ENCODE measurements at places on chromosomes 2 and 18.

DNA sequence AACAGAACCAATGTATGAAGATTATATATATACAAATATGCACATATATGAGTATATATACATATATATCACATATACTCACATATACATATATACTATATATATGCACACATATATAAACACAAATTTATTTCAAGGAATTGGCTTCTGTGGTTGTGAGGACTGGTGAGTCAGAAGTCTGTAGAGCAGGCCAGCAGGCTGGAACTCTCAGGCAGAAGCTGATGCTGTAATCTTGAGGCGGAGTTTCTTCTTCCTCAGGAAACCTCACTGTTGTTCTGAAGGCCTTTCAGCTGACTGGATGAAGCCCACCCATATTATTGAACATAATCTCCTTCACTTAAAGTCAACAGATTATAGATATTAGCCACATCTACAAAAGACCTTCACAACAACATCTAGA, 143.9 kb upstream of the CREB1 start:
- no peak for DNase-seq

DNA sequence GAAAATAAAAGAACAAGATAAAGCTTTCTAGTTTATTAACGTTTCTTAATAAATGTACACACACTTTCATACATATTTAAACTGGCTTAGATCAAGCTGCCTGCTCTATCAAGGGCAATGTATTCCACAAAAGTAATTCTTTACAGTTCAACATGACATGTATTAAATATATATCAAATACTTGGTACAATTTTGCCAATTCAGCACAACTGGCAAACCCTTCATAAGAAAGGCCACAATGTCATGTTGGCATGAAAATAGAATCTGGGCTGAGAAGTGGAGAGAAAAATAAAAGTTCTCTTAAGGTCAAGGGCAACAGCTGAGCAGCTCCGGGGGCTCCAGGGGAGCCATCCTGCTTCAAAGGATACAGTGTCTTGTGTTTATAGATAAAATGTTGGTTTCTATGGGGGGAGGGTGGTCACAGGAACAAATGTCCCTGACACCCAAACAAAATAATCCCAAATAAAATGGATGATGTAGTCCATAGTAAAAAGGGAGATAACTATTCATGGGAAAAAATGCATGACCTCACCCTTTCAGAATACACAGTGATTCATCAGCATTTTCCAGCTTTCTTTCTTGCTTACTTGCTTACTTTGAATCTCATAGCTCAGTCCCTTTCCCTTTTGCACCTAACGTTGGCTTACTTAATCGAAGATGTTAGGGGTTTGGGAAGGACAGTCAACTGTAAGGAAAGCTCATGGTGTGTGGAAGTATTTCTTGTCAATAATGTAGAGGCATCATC, 494.9 kb downstream of the NYAP2 start:
- no peak for DNase-seq

DNA sequence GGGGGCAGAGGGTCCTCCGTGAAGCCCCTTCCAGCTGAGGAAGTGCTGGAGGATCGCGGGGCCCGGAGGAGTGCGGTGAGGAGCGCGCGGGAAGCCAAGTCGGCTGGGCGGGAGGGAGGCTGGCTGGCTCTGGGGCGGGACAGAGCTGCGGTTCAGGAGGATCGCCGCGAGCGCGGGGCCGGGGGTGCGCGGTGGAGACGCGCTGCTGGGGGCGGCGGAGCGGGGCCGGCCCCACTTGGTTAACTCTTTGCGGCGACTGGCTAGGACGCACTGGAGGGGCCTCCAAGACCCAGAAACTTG, 464 bp downstream of the CYBRD1 start:
- peak; percentile 5 for DNase-seq

- no peak for DNase-seq
Measured at GRCh38 chr2:64405581-64406406, 48.2 kb upstream of the LGALSL start.

DNA sequence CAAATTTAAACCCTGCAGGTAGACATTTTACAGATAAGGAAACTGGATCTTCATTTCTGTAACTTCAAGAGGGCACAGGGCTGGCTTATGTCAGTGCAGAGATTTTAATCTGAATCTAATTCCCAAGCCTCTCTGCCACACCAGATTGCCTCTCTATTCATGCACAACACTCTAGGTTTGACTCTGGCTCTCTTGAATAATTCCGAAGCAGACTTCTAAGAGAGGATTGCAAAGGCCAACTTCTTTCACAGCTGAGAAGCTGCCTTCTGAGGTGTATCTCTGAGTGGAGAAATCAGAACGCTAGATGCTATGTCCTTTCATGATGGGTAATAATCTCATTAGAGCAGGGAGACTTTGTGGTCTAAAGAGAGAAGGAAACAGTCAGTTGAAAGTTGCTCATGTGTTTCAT, 20.1 kb upstream of the MGAT5 start:
- no peak for DNase-seq

GRCh38 chr2:124395961-124396360, 370.9 kb downstream of the CNTNAP5 start:
- no peak for DNase-seq

DNA sequence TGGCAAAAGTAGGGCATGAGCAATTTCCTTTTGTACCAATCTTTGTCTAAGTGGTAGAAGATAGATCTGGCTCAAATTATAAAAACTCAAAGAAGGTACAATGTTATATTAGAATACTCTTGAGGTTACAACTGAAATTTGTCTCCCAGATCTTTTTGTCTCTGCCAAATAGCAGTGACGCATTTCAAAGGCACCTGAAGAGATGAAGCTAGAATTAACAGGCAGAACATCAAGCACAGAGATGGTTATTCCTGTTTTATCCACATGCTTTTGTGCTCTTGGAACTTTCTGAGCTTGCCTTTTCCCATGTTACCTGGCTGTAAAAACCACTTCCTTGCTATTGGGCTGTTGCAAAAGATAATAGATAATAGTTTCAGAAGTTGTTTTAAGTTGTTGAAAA, 74.3 kb downstream of the GREB1L start:
- no peak for DNase-seq

GRCh38 chr2:200968735-200969134, 5.3 kb upstream of the ORC2 start:
- no peak for DNase-seq

- DNase-seq: no peak
Measured at GRCh38 chr2:37322368-37322767, 2.3 kb downstream of the PRKD3 start.

- peak; percentile 48 for DNase-seq
Measured at GRCh38 chr2:148545390-148546256, 98.9 kb upstream of the EPC2 start.
